ENCODE measurements at places on chromosomes 7 and 10. TPM values are rescaled to one million over a fixed set of nuclear protein-coding genes. Genes with fewer than 3 reads are reported as not detected.

- no peak for DNase-seq
Measured at GRCh38 chr7:23404546-23405239, 65.6 kb downstream of the IGF2BP3 start.

GRCh38 chr7:573933-574381, 54.3 kb upstream of the PDGFA start:
- peak; percentile 53 for DNase-seq

The PIK3AP1 gene
- 7.1 TPM for total RNA-seq

GRCh38 chr7:137948083-137948844, 53.6 kb downstream of the CREB3L2 start:
- DNase-seq: no peak

DNA sequence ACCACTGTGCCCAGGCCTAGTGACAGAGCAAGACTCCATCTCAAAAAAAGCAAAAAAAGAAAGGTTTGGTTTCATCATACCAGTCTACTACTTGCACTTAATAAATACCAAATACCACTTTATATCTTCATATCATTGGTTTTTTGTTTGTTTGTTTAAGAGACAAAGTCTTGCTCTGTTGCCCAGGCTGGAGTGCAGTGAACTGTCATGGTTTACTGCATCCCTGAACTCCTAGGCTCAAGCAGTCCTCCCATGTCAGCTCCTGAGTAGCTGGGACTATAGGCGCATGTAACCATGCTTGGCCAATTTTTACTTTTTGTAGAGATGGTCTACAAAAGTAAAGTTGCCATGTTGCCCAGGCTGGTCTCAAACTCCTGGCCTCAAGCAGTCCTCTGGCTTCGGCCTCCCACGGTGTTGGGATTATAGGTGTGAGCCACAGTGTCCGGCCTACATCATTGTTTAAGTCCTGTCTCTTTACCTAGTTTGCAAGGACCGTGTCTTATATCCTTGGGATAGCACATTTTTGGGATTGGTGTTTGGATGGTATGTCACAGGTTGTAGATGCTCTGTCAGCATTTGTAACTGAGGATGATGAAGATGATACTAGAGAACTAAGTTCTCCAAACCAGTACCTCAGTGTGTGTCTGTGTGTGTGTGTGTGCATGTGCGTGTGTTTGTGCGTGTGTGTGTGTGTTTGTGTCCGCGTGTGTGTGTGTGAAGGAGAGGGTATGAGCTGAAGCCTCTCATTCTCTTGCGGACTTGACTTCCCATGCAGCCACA, 9.3 kb downstream of the LMTK2 start:
- DNase-seq: no peak

DNA sequence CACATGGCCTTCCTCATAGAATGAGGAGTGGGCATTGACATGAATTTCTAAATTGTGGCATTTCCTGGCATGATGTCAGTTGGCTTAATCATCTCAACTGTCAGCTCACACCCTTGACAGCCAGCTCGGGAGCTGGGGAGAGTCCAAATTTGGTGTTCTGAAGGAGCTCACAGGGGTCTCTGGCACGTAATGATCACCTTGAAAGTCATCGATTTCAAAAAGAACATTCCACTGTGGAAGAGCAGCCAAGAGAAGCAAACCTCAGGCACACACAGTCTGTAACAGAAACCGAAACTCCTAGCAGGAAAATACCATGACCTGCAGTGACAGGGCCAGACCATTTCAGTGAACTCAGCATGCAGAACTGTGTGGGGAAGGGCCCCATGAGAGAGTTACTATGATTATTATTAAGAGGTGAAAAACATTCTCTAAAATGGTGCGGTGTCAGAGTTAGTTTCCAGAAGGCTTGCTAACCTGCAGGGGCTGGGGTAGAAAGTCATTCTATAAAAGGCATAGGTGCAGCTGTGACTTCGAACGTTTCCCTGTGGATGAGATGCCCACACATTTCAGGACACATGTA, 26.4 kb upstream of the KLF6 start:
- no peak for DNase-seq

GRCh38 chr10:120402147-120402766, 54.8 kb upstream of the PLPP4 start:
- DNase-seq: no peak

The CLCN1 gene
- not detected for total RNA-seq

- no peak for DNase-seq
Measured at GRCh38 chr7:112144284-112145059, 61.7 kb downstream of the DOCK4 start.

The TMEM213 gene
- not detected for total RNA-seq

The IGFBP1 gene
- total RNA-seq: not detected

GRCh38 chr10:80265740-80266512, 23.5 kb downstream of the MAT1A start:
- peak; percentile 54 for DNase-seq

The RTKN2 gene
- total RNA-seq: 11.7 TPM

GRCh38 chr10:62048470-62048869, 147.0 kb downstream of the ARID5B start:
- DNase-seq: no peak

- DNase-seq: no peak
Measured at GRCh38 chr10:111705021-111705420, 478.5 kb downstream of the GPAM start.

Measured in SJCRH30 (cell line).